ENCODE measurements at places on chromosomes 3 and 15.

GRCh38 chr15:67063689-67064606 is 1.5 kb upstream of the SMAD3 start:
- no peak for DNase-seq

DNA sequence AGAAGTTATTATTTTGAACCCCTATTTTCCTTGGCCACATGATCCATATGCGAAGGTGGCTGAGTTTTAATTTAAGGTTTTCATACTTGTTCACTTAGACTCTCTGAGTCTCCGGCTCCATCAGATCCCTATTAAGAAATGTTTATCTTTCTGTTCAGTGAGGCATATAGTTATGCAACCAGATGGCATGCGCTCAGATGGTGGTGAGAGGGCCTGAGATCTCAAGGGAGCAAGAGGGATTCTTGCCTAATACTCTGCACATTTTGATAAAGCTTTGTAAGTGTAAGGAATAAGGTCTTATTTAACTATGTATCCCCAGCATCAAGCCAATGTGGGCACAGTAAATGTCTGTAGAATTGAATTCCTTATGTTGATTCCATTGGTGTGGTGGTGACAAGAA is 78.9 kb upstream of the DPH6 start:
- DNase-seq: no peak

DNA sequence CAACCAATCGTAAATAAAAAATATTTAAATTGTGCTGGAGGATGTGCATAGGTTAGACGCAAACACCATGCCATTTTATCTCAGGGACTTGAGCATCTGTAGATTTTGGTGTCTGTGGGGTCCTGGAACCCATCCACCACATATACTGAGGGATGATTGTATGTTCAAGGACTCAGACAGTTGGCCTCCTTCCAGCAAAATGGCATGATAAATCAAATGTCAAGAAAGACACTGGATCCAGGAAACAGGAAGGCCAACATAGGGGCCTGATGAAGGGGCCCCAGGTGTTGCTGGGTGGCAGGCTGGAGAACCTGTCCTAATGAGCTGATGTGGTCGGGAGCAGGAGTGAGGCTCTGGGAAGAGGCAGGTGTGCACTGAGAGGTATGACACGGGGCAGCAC is 289.5 kb downstream of the GABRG3 start:
- DNase-seq: no peak

DNA sequence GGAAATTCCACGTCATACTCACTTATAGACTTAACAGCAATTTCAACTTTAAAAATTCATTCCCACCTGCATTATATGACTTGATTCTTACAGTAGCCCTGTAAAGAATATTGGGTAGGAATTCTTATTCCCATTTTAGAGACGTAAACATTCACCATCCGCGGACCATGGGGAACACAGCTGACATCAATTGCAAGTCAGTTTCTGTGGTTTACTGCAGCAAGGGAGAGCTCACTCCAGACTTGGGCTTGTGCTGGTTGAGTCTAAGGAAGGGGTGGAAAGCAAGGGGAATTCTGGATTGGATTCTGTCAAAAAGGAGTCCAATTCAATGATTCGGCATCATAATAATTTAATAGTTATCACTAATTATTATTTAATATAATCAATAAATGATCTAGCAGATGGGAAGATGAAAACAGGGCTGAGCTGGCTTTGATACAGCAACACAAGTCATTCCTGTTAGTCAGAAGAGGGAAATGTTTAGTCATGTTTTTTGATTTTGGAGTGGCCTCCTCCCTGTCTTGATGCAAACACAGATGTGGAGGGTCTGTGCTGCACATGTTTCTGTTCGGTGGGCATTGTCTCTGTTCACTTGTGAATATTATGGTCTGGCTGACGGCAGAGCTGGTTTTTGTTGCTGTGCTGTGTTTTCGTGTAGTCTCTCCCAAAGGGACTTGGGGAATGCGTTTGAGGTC is 9.7 kb downstream of the LIPC start:
- DNase-seq: no peak

DNA sequence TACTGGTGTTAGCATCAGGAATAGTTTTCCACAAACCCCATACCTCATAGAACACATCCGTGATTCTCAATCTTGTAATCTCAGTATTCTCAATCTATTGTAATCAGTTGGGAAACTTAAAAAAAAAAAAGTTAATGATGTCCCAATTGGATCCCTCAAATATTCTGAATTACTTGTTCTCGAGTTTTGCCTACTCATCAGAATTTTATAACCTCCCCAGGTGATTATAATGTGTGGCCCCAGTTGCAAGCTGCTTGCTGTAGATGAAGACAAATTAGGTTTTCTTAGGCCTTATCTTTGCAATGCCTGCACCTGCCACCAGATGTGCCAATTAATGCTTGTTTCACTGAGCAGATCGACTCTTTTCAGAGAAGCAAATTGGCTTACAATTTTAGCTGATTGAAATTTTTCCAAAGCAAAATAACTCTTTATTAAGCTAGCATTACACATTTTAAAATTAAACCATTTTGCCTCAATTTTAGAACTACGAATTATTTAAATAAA is 19.0 kb upstream of the DIPK2A start:
- no peak for DNase-seq

DNA sequence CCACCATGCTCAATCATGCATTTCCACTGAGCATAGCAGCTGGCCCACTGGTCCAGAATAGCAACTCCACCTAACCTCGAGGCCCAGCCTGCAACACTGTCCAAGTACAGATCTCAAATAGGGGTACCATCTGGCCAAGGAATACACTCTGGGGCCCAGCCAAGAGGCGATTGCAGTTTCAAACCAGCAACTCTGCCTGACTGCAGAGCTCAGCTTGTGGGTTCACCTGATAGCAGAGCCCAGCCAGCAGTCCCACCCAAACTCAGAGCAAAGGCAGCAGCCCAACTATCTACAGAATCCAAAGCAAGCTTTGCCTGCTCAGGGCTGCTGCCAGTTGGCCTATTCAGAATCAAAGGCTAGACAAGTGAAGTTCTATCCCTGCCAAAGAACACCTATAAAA is 30.5 kb downstream of the POLQ start:
- no peak for DNase-seq

DNA sequence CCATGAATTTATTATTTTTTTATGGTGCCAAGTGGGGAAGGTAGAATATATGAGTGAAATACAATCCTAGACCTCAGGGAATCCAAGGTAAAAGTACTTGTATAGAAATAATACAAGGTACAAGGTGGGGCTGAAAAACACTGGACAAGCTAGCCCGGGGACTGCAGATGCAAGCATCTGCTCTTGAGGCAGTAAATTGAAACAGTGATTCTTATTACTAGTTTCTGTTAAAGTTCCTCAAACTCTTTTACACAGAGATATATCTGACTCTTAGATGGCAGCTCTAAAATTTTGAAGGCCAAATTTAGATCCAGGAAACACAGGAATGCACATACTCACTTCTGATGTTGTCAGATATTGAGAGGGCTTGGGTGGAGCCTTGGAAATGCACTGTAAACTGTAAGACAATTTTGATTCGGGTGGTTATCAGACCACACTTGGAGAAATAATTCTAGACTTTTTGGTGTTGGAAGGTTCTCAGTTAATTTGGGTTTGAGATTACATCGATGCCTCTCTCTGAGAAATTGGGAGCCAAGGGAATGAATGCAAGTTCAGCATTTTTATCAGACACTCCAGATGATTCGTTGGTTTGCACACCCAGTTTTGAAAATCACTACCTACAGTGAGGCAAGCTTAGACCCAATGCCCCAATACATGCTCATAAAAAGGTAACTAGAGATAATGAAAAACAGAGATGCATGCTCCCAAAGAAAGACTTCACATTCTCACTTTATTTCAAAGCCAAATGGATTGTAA is 7.3 kb downstream of the TP63 start:
- DNase-seq: no peak

GRCh38 chr15:52291204-52291603 is 4.4 kb downstream of the MYO5C start:
- DNase-seq: no peak

DNA sequence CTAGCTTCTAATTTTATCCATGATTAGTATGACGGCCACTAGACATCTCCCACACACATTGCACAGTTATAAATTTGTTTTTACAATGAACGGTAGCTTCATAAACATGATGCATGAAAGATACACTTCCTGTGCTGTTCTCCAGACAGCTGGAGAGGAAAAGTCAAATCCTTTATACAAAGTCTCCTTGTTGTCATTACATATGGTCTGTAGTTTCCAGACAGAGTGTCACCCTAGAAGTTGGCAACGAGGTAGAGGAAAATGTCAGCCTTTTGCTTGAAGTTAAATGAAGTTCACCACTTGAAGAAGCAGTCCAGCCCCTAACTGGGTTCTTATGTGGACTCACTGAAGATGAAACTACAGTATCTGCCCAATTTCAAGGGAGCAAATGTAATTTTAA is 253.0 kb upstream of the P2RY1 start:
- no peak for DNase-seq

- no peak for DNase-seq
Measured at GRCh38 chr15:31260646-31261265, 65.9 kb upstream of the KLF13 start.

DNA sequence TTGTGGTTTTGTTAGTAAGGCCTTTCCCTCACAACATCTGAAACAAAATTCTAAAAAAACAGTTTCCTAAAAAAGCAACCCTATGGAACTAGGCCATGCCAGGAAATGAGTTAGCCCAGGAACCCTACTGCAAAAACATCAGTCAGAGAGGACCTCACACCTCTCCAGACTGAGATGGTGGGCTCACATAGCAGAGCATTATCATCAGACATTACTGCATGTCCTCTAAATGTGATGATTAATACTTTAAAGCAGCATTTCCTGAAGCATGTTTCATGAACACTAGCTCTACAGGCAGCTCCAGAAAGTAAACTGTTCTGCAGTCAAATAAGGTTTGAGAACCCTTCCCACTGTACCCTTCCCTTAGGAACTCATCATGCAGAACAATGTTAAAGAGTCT is 232.3 kb upstream of the MRPL3 start:
- no peak for DNase-seq

- no peak for DNase-seq
Measured at GRCh38 chr3:126721246-126721645, 17.2 kb downstream of the CHCHD6 start.

DNA sequence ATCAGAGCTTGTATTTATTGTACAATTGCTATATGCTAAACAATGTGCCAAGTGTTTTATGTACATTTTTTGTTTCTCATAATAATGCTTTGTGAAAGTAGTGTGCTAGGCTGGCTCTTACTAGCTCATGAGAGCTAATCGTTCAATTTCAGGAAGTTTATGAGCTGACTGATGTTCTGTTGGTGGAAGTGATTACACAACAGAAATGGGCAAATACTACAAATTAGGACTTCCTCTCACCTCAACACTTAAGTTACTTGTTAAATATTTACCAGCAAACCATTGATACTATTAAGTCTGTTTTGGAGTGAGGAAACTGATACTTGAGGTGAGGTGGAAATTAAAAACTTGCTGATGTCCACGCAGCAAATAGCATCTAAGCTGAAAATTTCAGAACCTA is 32.3 kb downstream of the SLC9C1 start:
- no peak for DNase-seq

DNA sequence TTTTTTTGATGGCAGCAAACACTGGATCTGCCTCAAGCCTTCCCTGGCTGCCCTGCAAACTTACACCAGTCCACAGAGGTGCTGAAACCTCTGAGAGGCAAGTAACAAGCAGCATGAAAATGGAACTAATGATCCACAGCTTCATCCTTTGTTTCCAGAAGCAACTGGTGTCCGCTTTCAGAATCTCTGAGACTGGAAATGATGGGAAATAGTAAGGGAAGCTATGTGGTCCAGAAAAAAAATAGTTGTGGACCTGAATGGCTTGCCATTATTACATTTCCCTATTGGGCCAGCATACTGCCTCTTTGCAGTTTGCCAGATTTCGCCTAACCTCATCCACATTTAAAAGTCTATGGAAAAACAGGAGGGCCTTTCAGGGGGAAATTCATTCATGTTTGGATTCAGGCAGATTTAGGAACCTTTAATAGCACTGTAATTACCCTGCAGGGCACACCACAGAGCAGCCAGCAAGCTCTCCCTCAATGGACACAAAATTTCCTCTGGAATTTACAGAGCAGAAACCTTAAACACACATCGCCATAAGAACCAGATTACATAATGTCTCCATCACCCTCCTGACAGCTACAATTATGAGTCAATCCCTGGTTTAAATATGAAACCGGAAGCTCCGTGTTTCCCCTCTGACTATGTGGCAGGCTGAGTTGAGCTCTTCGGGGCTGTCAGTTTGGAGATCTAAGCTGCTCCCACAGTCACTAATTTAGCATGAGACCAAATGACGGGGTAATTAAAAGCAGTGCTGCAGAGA is 134.4 kb downstream of the TMCO5A start:
- no peak for DNase-seq

DNA sequence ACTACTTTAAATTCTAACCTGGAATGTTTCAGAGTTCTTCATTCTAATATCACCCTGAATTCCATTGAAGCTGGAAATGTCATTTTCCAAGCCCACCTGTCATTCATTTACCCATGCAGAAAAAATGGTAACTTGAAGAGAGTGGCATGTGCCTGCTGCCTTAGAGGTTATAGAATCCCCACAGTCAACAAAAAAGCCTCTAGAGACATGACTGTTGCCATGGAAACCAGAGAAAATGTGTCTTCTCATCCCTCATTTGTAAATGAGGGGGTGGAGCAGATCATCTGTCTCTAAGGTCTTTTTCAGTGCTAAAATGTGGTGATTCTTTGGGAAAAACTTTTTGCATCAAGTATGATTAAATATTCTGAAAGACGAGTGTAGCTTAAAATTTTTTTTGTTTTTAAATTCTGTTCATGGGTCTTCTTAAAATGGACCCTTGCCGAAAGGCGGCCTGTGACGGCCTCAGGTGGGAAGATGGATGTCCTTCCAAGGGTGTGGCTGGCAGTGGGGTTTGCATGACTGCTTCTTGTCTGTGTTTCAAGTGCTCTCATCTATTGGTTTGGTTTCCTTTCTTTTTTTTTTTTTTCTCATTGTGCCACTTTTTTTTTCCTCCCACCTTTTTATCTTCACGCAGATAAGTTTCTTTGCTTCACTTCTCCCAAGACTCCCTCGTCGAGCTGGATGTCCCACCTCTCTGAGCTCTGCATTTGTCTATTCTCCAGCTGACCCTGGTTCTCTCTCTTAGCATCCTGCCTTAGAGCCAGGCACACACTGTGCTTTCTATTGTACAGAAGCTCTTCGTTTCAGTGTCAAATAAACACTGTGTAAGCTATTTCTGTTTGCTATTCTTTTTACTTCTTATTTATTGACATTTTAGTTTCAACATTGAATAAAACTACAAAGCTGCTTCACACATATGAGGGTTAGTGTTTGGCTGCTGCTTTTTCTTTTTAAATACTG is 23.0 kb downstream of the TPM1 start:
- no peak for DNase-seq

DNA sequence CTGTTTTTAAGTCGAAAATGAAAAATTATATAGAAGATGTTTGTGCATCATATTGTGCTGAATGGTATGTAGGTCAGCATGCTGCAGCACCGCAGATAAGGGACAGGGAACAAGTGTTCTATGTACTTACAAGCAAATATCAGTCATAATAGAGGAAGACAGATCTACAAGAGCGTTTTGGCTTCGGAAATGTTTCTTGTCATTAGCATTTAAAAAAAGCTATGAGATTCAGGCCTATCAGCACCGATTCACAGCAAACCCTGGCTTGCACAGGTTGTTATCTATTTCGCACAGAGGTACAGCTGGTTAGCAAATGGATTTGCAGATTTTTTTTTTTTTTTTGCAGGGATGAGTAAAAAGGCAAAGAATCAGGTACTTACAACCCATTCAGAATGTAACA is 204.2 kb upstream of the TBC1D5 start:
- DNase-seq: no peak
